Activated T-cell treated with anti-CD3 and anti-CD28 coated beads, Interleukin-2, amount 50 U/mL, for 24 hours (primary cell): ENCODE measurements at places on chromosomes 1 and 21.

- no peak for DNase-seq
Measured at GRCh38 chr1:229759037-229759435, 133.0 kb downstream of the URB2 start.

GRCh38 chr1:31703431-31704270, at the start of gene COL16A1:
COL16A1 (minus strand) TSS chr1:31704017; CDS start chr1:31702193, 1,824 bp downstream.
- DNase-seq: no peak

DNA sequence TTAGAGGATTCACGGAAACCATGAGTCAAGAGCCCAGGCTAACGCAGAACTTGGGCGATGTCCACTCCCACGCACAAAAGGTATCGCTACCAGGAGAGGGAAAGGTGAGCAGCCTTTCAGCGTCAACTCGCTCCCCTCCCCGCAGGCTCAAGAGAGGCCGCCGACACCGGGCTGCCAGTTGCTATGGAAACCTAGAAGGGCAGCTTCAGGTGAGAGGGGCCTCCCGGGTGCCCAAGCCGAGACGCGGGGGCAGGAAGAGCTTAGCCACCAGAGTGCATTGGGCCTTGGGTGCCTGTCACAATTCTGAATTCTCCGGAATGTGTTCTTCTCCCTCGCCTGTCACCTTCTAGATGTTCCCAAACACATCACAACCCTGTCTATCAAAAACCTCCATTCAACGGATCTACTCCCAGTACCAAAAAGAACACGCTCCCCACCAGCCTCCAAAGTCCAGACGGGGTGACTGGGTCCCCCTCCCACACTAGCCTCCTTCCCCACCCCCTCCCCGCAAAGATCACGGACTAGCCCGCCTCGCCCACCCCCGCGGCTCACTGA, 694 bp downstream of the MEAF6 start:
- DNase-seq: peak; percentile 77

DNA sequence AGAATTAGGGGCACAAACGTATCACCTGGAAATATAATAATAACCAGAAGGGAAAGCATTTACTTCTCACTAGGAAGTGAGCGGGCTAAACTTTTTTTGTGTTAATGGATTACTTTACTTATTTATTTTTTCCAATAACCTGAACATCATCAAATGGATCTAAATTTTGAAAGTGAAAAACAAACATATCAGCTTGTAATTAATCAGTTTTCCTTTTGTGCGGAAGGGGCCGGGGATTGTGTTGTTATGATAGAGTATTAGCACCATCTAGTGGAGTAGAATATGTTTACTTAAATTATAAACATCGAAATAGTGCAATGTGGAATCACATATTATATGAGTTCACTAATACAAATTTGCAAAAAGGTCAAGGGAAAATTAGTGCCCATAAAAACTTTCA, 9.0 kb downstream of the CFH start:
- DNase-seq: no peak

GRCh38 chr1:201503397-201504176, 3.3 kb downstream of the CSRP1 start:
- no peak for DNase-seq

- DNase-seq: no peak
Measured at GRCh38 chr1:187838335-187839293, 1009.9 kb downstream of the PLA2G4A start.

- no peak for DNase-seq
Measured at GRCh38 chr1:163668472-163668871, 346.7 kb downstream of the NUF2 start.

GRCh38 chr1:22163564-22163963, 20.7 kb upstream of the WNT4 start:
- no peak for DNase-seq

DNA sequence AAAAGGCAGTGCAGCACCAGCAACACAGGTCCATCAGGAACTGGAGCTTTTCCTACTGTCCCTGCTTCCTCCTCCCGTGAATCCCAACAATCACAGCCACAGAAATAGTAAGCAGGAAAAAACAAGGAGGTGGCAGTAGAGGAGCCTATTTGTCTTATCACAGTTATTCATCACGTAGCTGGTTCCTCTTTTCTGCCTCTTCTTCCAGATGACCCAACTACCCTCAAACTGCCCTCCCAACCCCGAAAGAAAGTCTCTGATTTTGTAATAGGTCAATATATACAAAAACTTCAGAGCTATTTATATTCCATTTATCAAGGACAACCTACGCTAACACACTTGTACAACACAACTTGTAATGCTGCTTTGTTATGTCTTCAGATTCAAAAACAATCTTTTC, 21.4 kb downstream of the GNB1 start:
- DNase-seq: no peak

DNA sequence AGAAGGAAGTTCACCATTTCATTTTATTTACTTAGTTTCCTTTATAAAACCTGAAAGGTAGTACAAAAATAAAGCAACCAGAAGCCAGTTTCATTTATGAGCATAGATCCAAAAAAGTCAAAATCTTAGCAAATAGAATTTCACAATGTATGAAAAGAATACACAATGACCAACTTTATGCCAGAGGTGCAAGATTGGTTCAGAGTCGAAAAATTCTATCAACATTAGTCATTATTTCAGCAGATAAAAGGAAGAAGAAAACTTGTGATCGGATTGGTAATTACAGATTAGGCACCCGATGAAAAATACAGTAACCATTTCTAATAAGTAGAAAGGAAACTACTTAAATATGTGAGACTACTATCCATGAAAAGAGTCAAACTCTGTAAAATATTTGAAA, 89.1 kb downstream of the ITSN1 start:
- DNase-seq: no peak

DNA sequence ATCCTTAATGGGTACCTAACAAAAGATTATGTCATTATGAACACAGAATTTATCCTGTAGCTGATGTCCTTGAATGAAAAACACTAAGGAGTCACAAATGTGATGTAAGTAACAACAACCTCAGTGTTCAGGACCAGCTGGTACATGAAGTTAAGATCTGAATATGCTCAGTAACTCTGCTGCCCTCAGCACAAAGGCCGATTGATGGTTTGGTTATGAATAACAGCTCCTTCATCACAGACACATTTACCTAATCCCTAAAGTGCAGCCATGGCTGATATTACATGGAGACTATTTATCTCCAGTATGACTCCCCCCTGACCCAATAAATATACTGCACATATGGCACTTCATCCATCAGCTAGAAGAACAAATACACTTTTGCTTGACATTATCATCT, 75.2 kb downstream of the PLPPR5 start:
- no peak for DNase-seq

GRCh38 chr1:100387657-100388350, 35.5 kb downstream of the CDC14A start:
- no peak for DNase-seq

GRCh38 chr21:26320596-26320995, 150.0 kb upstream of the APP start:
- no peak for DNase-seq

DNA sequence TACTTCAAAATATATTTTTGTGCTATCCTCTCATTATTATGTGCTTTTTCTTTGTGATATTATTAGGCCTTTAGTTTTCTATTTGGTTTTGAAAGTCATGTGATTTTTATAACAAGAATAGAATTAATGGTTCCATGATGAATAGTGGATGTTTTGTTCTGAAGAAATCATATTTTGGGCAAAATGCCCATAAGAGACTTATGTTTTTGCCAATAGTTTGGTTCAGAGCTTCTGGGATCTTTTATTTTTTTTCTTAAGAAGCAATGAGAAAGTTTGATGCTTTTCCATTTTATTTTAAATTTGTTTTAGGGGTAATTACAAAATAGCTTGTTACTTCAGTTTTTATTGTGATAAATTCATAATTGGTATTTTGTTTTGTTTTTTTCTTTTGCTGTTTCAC, 49.8 kb downstream of the LYPLAL1 start:
- no peak for DNase-seq

GRCh38 chr1:179757933-179758332, 14.8 kb downstream of the FAM163A start:
- DNase-seq: no peak

DNA sequence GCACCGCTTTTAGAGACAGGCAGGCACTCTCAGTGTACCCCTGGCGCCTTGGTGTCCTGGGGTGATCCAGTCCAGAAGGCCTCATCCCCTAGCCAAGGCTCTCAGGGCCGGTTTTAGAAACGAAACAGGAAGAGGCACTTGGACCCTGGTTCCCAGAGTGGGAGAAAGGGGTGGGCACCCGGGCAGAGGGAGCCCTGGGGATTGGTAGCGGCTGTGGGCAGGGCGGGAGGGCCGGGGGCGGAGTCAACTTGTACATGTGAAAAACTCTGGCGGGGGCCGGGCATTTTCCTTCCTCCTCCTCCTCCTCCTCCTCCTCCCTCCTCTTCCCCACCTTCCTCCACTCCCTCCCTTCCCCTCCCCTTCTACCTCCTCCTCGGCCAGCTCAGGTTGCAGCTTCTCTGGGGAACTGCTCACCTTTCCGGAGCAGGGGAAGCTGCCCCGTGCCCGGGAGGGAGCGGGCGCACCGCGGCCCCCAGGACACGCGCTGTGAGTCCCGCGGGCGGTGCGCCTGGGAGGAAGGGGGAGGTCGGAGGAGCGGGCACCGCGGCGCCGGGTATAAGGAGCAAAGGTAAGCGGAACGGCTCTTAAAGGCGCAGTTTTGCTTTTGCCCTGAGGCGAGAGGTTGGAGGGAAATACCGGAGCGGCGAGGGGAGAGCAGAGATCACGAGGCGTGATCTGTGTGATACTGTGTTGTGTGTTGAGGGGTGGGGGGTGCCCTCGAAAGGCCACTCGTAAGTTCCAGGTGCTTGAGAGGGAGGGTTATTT, at the start of gene CDK18:
Gene CDK18 (plus strand): TSS at position 359 of the 765 bp plus-strand sequence. CDS start 18,499 bp downstream, outside the sequence.
- DNase-seq: peak; percentile 65

- DNase-seq: no peak
Measured at GRCh38 chr1:6212193-6212959, 6.5 kb downstream of the RNF207 start.

GRCh38 chr1:196442366-196442765, 165.9 kb downstream of the KCNT2 start:
- no peak for DNase-seq

- DNase-seq: no peak
Measured at GRCh38 chr21:33932731-33933130, 17.1 kb upstream of the ATP5PO start.

- DNase-seq: no peak
Measured at GRCh38 chr1:54714881-54715492, 674 bp upstream of the TTC4 start.

DNA sequence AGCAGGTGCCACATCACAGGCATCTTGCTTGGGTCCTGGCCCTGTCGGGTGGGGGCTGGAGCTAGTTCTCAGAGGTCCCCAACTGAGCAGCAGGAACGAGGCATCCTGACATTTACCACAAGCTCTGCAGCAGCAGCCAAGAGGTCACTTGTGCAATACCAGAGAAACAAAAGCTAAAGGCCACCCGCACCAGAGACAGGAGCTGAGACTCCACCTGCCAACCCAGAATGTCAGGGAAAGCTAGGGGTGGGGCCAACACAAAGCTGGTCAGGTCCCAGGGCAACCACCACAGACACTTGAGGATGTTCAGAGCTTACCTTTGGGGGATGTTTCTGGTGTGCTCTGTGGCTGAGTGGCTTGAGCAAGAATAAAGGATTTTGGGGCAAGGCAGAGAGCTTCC, 13.6 kb upstream of the SYT6 start:
- no peak for DNase-seq

GRCh38 chr1:27332536-27333281, 9.1 kb upstream of the SYTL1 start:
- peak; percentile 69 for DNase-seq

GRCh38 chr1:72186733-72187307, 95.5 kb downstream of the NEGR1 start:
- no peak for DNase-seq

DNA sequence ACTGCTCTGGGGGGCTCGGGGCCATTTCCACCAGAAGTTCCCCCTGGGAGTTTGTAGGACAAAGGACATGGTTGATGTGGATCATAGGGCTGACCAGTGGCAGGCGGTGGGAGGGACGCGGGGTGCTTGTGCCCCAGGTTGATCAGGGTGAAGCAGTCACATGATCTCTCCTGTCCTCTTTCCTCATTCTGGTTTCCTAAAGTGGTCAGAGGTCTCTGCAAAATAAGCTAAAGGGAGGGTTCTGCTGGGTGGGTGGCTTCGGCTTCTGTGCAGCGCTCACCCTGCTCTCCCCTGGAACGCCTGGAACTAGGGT, 9.2 kb downstream of the PDXK start:
- no peak for DNase-seq

DNA sequence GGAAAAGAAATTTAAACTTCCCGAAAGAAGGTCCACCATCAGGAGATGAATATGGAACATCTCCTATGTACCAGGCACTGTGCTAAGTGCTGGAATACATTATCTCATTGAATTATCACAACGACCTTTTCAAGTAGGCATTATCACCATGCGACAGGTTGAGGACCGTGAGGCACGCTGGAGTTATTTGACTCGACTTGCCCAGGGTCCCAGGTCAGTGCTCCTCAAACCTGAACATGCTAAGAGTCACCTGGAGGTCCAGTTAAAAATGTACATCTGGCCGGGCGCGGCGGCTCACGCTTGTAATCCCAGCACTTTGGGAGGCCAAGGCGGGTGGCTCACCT, 15.9 kb upstream of the AGTRAP start:
- DNase-seq: no peak

DNA sequence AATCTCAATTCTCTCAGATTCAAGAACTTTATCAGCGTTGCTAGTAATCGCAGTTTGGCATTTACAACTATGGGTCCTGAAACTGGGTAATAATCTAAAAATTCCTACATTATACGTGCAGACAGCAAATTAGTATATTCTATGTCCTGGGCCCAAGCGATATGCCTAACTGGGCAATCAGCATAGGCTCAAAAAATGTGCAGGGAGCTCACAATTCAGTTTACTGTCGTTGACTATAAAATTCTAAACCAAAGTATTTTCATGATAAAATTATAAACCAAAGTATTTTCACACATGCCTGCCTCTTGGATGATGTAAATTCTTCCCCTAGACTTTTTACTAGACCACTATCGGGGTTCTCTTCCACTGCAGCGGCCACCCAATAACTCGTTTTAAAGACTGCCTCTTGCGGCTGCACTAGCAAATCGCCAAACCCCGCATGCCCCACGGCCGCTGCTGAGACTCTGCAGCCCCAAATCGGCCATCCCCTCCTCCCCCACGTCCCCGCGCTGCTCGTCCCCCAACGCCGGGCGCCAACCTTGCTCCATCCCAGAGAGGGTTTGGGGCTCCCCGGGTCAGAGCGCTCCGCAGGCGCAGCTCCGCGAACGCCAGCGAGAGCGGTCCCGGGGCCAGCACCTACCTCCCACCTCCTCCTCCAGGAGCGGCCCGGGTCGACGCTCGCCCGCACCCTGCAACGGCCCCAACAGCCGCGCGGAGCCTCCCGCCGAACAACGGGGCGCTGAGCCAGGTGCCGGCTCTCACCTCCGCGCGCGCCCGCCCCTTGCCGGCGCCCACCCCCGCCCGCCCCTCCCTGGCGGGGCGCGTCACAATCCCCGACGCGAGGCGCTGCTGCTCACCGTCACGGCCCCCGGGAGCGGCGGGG, 506 bp downstream of the SSX2IP start:
- no peak for DNase-seq
